Bladder microvascular endothelial cell (primary cell): ENCODE measurements at places on chromosomes 1 and 21. TPM values are rescaled to one million over a fixed set of nuclear protein-coding genes. Genes with fewer than 3 reads are reported as not detected.

PLA2G2F gene
- not detected in 2 replicates for total RNA-seq

PLEKHN1 gene
- total RNA-seq = 0.16 and 0.31 TPM in 2 replicates

FAM72B gene
- 2.3 and 4.0 TPM in 2 replicates for total RNA-seq

SMG7 gene
- 13.4 and 37.1 TPM in 2 replicates for total RNA-seq

NTMT2 gene
- total RNA-seq = not detected in 2 replicates
